ENCODE measurements at places on chromosomes 2 and 18. TPM values are rescaled to one million over a fixed set of nuclear protein-coding genes. Genes with fewer than 3 reads are reported as not detected.

FBXO48 gene
- total RNA-seq: 0.43 TPM

SAG gene
- not detected for total RNA-seq

FBXO15 gene
- total RNA-seq: not detected

GRCh38 chr2:86298411-86299390 is 38.7 kb downstream of the REEP1 start:
- no peak for DNase-seq

GRCh38 chr2:10158681-10159080 is 36.1 kb downstream of the RRM2 start:
- DNase-seq: no peak

DNA sequence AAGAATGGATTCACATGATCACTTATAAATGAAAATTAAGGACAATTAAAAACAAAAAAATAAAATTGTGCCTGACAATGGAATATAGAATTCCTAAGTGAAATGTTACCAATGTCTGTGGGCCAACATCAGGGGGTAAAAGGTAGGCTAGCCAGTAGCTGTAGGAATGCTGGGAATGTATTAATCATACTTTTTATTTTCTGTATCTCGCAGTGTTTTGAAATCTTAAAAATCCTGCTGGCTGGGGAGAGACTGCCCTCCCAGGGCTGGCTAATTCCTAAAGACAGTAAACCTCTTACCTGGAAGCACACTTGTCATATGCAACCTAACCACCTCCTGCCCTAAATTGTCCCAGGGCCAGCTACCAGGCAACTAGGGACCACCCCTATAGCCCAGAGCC is 69.8 kb downstream of the REV1 start:
- DNase-seq: no peak

GRCh38 chr2:157810037-157810436 is 66.1 kb downstream of the ACVR1 start:
- no peak for DNase-seq

DNA sequence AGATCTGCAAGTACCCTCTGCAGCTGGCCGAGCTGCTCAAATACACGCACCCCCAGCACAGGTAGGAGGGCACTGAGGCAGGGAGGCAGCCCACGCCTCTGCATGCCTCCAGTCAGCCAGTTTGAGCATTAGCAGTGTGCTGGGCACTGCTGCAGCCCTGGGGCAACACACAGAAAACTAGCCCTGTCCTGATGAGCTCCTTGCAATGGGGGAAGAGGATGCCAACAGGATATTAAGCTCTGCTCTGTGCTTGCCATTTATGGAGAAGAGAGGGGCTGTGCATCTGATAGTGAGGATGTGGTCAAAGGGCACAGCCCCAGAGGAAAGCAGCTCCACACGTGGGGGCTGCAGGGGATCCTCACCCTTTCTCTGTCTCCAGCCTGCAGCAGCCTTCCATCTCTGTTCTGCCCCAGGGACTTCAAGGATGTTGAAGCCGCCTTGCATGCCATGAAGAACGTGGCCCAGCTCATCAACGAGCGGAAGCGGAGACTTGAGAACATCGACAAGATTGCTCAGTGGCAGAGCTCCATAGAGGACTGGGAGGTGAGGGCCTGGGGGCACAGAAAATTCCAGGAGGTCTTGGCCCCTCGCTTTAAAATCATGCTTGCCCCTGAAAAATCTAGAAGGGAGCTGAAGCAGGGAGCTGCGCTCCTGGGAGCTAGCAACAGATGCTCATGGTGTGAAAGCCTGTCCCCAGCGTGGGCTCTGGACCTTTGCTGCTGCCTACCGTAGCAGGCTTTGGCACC is 51.7 kb downstream of the FAM168B start:
- no peak for DNase-seq

Data from stomach (tissue), 19 donors.